ENCODE measurements at places on chromosomes 12 and 14.

DNA sequence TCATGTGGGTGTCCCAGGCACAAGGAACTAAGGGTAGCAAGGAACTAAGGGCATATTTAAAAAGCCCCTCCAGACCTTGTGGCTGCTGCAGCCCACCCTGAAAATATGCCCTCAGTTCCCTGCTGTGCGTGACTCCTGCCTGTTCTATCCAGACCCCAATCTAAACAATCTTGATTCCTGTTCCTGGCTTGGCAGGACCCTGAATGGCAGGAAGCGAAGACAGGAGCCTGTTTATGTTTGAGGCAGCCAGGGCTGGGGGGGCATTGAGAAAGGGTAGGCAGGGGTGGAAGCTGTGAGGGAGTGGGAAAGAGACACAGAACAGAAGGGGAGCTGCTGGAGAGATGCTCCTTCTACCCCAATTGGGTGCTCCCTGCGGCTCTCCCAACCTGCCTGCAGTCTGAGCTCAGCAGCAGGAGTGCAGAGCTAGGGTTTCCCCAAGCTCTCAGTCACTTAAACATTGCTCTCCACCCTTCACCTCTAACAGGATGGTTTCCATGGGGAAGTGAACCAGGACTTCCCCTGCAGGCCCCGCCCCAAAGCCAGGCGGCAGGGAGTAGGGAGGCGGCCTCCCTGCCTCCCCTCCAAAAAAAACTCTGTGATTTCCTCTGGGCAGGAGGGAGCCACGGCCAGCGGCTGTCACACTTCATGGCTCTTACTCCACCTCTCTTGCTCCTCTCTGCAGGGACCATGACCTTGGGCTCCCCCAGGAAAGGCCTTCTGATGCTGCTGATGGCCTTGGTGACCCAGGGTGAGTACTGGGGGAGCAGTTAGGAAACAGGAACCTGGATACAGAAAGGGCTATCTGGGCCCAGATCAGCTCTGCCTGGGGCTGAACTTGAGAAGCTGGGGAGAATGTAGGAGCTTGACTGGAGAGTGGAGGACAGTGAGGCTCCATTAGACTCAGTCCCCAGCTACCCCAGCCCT lies 4.7 kb downstream of the ACVRL1 start:
- peak; percentile 91 for DNase-seq

- no peak for DNase-seq
Observed at GRCh38 chr14:96370528-96370927, 7.2 kb downstream of the GSKIP start.

DNA sequence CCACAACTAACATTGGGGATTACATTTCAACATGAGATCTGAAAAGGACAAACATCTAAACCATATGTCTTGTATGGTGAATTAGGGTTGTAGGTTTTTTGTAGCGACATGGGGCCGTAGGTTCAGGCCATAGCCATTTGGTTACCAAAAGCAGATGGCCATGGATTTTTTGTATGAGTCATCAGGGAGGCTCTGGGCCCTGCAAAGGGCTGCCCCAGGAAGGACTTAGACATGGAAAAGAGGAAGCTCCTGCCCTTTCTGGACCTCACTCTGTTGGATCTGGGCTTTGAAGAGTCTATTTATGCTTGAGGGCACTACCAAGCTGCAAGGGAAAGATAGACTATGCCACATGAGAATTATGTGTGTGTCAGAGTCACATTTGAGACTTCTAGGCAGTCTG lies 89.3 kb upstream of the DHRS4 start:
- no peak for DNase-seq

- no peak for DNase-seq
Observed at GRCh38 chr14:105051182-105052109, 13.8 kb downstream of the GPR132 start.

DNA sequence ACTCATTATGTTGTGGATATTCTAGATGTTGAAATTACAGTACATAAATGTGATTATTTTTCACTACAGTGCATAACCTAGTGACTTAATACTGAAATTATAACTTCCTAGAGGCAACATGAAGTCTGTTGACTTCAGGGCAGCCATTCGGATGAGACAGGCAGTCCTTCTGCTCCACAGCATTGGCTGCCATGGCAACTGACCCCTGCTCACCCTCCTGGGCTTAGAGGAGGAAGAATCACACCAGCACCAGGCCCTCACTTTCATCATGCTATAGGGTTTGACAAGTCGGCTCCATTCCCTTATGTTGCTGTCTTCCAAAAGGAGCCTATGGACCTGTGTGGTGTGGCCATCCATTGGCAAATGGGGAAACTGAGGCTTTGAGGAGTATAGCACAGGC lies 233.5 kb upstream of the TMEM132C start:
- DNase-seq, result no peak

DNA sequence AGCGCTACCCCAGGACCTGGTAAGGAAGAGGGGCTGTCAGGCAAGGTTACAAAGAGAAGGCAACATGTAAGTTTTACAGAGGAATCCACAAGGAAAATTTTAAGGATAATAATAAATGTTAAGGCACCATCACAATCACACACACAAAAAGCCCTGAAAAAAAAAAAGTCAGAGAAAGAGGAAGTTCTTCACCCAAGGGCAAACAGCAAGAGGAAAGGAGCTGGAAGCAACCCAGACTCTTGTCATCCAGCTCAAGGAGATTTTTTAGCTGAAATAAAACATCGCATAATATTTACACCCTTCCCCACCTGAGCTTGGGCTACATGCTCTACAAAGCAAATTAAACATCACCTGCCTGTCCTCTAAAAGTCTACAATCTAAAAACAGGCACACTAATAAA lies 9.5 kb downstream of the SPTB start:
- DNase-seq, result no peak

- DNase-seq, result peak; percentile 41
Observed at GRCh38 chr12:47741340-47741703, 16.0 kb upstream of the ENDOU start.

- DNase-seq, result no peak
Observed at GRCh38 chr14:99274346-99275221, 2.6 kb upstream of the BCL11B start.

DNA sequence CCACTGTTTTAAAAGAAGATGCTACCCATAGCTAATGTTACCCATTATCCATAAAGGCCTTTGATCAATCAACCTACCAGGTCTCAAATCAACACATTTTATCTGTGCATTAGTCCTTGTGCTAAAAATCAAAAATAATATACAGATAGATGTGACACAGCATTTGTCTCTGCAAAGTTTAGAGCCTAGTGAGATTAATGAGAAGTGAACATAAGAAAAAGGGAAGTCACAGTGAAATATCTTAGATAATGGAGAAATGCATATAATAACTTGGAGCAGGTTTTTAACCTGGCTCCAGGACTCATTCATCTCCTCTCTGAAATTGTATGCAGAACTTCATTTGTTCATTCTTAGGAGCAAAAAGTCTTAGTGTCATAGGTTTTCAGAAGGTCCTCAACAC lies 7.2 kb downstream of the PDE3A start:
- no peak for DNase-seq

GRCh38 chr12:83462419-83462818 lies 775.7 kb downstream of the TMTC2 start:
- DNase-seq, result no peak

DNA sequence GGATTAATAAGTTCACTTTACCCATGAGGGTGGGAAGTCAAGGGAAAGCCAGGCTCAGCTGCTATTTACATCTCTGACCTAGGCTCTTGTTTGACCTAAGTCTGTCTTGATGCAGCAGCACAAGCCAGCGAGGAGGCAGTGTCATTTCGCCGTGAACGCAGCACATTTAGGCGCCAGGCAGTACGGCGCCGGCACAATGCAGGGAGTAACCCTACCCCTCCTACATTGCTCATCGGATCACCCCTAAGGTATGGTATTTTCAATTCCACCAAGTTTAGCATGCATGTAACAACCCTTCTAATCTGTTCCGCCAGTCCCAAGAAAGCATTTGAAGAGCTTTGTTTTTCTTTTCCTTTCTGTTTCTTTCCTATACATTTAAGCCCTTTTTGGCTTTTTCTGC lies 81.2 kb downstream of the PCNX1 start:
- DNase-seq, result no peak

GRCh38 chr14:38758661-38759060 lies 344.4 kb downstream of the SEC23A start:
- no peak for DNase-seq

DNA sequence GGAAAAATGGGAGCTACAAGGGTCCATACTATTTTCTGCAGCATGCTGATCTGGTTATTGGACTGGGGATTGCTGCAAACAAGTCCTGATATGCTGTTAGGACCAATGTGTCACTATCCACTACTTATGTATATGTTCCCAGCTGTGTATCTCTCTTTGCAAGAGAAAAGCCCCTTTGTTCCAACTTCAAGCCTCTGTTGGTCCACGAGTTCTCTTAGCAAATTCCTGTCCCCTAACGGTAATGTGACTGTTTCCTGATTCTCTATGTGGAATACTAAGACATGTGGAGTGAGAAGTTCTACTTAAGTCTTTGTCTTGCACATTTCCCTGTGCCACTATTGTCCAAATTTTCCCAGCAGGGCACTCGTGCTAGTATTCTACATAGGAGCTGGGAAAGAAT lies 557.7 kb downstream of the FSCB start:
- DNase-seq, result no peak

GRCh38 chr12:92192360-92192759 lies 46.7 kb upstream of the BTG1 start:
- DNase-seq, result no peak

- DNase-seq, result no peak
Observed at GRCh38 chr12:106139422-106140171, 843 bp upstream of the NUAK1 start.

DNA sequence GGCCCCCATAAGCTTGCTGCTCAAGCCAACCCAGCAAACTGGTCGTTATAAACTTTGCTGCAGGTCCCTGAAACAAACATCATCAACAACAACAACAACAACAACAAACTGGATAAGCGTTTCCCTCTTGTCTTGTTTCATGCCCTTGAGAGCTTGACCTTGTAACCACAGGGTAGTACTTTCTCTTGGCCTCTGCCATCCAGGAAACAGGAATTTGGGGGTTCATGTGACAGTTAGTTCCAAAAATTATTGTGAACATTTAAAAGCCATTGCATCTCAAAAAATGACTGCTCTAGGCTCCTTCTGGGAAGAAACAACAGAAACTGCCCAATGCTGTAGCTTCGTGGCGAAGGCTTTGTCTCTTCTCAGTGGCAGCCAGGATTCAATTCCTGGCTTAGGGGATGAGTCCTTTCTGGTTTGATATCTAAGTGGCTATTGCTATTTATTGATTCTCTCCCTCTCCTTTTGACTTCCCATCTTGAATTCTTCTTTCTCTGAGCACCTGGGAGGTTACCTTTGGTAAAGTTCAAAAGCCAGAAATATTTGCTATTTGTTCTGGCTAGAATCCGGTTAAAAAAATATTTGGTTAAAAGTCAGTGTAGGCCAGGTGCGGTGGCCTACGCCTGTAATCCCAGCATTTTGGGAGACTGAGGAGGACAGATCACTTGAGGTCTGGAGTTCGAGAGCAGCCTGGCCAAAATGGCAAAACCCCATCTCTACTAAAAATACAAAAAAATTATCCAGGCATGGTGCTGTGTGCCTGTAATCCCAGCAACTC lies 52.0 kb upstream of the CPM start:
- DNase-seq, result no peak

GRCh38 chr12:53070877-53071492 lies 8.2 kb downstream of the SPRYD3 start:
- DNase-seq, result no peak

- DNase-seq, result no peak
Observed at GRCh38 chr14:68589447-68590200, 203.2 kb downstream of the ZFP36L1 start.

- DNase-seq, result peak; percentile 52
Observed at GRCh38 chr14:24988760-24989159, 61.2 kb downstream of the STXBP6 start.

GRCh38 chr12:56469007-56469930 lies 891 bp downstream of the SPRYD4 start:
- no peak for DNase-seq

GRCh38 chr14:101369194-101369915 lies 191.9 kb upstream of the DIO3 start:
- no peak for DNase-seq

DNA sequence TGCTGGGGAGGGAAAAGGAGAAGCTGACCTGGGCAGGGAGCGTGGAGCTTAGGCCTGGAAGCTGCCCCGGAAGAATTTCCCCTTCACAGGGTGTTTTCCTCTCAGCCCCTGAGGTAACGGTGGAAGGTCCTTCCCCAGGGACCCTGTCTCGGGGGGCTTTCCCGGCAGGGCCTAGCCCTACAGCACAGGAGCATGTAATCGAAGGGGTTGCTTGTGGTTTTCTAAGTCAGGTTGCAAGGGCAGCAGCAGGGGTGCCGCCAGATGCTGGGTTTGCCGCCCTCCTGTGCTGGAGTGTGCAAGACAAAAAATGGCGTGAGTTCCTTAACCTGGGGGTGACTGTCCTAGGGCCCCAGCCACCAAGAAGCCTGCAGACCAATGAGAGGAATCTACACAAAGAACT lies 1.6 kb upstream of the KRT74 start:
- no peak for DNase-seq

DNA sequence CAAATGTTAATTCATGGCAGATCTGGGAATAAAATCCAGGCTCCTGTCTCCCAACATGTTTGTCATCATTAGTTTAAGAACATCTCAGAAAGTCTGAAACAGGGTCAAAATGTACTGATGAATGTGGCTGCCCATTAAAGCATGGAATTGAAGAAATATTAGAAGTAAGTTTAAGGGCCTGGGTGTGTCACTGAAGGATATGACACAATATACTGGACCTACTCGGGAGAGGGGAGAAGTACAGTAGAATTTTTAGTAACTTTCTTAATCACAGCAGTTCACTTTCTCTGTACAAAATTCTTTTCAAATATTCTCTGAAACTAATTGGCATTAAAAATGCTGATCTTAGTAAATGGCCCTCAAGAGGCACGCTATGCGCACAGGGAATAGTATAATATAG lies 185.5 kb downstream of the ETV6 start:
- DNase-seq, result peak; percentile 54

DNA sequence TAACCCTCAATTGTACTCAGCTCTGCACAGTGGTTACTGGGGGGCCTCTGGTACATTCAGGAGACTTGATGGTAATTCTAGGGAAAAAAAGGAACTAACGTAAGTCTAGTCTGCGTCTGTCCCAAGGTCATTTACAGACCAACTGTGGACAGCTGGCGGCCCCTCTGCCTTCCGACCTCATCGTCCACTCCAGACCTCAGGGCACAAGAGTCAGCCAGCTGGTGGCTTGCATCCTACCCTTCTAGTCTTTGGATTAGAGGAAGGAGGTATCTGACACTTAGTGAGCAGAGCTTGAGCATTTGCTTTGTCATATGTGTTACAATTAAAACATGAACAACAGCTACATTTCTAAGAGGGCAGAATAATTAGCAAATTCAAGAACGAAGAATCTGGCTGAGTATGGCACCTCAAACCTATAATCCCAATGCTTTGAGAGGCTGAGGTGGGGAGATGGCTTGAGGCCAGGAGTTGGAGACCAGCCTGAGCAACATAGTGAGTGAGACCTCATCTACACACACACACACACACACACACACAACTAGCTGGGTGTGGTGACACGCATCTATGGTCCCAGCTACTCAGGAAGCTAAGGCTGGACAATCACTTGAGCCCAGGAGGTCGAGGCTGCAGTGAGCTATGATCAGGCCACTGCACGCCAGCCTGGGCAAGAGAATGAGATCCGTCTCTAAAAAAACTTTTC lies 36.5 kb downstream of the SSH1 start:
- peak; percentile 41 for DNase-seq
